Right atrium auricular region (tissue), 2 donors: ENCODE measurements at places on chromosomes 1 and 21.

DNA sequence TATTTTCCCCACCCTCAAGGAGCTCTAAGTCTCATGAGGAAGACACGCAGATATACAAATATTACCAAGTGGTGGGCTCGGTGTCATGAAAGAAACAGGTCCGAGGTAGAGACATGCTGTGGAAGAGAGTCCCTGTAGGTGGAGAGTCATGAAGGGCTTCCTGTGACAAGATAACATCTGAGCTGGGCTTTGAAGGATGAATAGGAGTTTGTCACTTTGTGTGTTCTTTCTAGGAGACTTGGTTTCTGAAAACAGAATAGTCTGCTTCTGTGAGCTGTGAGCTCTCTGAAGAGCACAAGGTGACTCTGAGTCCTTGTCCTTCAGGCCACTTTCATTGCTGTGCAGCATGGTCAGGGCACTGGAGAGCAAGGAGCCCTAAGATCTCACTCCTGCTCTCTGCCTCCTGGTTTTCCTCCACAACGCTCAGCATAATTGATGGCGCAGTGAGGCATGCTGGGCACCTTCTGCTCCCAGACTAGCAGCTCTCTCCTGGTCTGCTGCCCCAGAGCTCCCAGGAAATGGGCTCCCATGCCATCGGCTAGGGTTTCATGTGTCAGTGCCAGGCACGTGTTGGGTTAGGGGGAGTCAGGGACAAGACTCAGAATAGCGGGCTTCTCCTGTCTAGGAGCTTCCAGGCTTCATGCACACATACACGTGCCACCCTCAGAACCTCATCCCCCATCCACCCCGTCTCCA, 209.9 kb upstream of the CSF3R start:
- DNase-seq = no peak

DNA sequence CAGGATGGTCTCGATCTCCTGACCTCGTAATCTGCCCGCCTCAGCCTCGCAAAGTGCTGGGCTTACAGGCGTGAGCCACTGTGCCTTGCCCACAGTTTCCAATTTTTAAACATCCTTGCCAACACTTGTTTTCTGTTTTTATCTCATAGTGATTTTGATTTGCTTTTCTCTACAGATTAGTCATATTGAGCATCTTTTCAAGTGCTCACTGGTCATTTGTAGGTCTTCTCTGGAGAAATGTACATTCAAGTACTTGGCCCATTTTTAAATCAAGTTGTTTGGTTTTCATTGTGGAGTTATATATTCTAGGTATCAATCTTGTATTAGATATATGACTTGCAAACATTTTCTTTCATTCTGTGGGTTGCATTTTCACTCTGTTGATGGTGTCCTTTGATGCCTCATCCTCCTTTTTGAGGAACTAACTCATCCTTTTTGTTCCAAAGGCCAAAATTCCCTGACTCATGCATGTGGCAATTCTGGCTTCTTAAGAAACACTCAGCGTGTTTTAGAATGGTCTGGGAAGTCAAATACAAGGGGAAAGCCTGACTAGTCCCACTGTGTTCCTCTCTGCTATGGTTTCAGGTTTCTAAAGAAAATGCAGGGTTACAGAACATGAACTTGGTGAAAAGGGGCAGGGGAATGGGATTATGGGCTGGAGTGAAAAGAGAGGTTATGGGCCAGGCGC, 37.3 kb downstream of the PTAFR start:
- no peak for DNase-seq

DNA sequence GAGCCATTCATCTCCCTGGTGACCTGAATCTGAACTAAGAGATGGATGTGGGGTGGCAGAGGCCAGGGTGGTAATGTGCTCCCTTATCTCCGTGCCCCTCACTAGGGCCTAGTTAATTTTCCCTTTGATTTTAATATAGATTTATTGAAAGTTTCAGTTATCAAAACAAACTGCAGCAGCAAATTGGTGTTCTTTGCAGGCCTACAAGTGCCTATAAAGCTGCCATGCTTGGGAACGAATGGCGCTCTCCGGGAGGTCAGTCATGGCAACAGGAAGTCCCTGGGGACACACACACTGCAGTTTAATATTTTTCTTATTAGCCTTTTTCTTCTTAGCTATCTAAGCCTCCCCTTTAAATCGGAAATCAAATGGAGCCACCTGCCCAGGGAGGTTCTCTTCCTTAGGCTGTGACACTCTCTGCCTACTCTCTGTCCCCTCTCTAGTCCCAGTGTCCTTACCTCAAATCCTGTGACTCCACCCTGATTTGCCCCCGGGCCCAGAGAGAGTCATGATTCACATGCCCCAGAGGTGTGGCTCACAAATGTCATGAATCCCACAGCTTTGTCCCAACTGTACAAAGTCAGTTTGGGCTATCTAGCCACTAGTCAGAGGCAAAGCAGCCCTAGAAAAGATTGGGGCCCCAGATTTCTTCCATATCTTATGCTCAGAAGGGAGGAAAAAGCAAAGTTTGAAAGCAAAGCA, 4.3 kb upstream of the ERI3 start:
- no peak for DNase-seq

DNA sequence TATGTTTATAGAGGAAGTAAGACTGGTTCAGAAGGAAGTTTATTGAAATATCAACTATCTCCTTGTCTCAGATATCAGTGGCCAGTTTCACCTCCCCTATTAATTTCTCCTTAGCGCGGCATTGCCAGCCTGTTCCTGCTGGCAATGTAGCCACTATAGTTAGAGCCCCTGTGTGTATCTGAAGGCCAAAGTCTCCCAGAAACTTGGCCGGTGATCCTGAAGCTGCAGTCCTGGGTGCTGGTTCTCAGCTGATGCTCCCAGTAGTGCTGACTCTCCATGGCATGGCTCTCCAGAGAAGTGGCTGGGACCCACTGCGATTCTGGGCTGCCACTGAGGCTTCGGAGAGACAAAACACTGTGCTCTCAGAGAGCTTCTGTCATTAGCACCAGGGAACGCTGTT, 59.9 kb downstream of the TNN start:
- peak; percentile 46 for DNase-seq

DNA sequence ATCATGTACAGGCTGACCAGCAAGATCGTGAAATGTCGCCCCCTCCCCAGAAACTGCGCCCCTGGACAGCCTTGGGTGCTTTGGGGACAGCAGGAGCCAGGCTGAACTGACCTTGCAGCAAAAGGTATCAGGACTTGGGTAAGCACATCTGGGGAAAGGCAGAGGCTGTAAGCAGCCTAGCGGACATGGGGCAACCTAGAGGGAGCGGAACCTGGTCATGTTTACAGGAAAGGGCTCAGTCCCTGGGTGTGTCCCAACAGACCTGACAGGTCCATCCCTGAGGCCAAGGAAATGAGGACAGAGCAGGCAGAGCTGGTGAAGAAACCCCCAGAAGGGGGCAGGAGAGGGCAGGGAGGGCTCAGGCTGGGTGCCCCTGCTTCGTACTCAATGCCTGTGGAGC, 3.1 kb upstream of the S100A8 start:
- DNase-seq = peak; percentile 26
